ENCODE measurements at places on chromosomes 11 and 22.

DNA sequence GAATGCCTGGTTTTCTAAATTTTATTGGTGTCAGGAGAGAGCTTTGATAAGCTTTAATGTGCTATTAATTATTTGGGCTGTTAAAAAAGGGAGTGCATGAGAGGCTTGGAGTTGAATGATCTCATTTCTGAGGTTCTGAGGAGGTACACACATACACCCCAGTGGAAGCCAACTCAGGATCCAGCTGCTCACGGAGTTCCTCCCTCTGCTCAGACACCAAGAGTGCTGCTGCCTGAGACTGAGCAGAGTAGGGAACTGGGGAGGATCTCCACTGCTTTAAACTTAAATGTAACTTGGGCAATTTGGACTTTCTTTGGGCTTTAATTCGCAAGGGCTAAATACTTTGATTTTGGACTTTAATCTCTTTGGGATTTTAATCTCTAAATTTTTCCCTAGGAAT, 414.4 kb upstream of the CADM1 start:
- DNase-seq: no peak

DNA sequence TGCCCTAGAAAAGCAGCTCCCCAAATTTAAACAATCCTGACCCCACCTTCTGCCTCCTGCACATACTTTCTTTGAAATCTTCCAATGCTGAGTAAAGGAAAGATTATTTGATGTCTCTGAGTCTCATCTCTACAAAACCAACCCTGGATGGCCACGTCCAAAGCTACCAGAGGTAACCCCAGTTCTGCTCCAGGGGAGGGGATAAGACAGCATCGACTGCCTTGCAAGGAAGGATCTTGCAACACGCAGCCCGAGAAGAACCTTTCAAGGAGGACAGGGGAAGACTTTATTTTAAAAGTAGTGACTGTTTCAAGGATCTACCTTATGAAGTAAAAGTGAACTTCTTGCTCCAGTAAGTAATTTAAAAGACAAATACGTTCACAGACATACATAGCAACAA, 66.5 kb upstream of the TMEM45B start:
- DNase-seq: no peak

- DNase-seq: no peak
Observed at GRCh38 chr11:123197711-123198110, 2.7 kb upstream of the CLMP start.

DNA sequence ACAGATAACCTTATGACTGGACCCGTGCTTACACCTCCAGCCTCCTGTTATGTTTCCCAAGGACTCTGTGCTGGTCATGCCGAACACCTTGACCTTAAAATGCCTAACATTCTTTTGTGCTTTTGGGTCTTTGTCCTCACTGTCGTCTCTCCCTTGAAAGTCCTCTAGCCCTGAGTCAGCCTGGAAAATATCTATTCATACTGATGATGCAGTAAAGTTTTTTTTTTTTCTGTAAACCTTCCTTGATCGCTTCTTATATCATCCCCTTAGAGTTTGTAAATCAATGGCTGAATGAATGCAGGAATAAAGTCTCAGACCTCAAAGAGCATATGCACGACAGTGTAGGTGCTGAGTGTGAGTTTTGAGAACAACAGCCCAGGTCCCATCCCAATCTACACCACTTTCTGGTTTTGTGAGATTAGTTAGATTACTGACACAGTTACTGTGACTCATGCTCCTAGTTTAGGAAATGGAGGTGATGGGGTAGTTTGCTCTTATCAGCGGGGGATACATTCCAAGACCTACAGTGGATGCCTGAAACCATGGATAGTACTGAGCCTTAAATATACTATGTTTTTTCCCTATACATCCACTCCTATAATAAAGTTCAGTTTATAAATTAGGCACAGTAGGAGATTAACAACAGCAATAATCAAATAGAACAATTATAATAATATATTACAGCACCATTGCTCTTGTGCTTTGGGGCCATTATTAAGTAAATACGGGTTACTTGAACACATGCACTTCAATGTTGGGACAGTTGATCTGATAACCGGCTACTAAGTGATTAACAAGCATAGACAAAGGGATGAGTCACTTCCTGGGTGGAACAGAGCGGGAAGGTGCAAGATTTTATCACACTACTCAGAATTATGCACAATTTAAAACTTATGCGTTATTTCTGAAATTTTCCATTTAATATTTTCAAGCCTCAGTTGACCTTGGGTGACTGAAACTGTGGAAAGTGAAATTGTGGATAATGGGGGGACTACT, 8.6 kb downstream of the TCN1 start:
- DNase-seq: no peak

- no peak for DNase-seq
Observed at GRCh38 chr22:35611891-35612576, 5.1 kb downstream of the MB start.
